ENCODE measurements at places on chromosomes 12 and 14.

GRCh38 chr14:94685681-94686485 is 73.7 kb downstream of the SERPINA3 start:
- no peak for DNase-seq

DNA sequence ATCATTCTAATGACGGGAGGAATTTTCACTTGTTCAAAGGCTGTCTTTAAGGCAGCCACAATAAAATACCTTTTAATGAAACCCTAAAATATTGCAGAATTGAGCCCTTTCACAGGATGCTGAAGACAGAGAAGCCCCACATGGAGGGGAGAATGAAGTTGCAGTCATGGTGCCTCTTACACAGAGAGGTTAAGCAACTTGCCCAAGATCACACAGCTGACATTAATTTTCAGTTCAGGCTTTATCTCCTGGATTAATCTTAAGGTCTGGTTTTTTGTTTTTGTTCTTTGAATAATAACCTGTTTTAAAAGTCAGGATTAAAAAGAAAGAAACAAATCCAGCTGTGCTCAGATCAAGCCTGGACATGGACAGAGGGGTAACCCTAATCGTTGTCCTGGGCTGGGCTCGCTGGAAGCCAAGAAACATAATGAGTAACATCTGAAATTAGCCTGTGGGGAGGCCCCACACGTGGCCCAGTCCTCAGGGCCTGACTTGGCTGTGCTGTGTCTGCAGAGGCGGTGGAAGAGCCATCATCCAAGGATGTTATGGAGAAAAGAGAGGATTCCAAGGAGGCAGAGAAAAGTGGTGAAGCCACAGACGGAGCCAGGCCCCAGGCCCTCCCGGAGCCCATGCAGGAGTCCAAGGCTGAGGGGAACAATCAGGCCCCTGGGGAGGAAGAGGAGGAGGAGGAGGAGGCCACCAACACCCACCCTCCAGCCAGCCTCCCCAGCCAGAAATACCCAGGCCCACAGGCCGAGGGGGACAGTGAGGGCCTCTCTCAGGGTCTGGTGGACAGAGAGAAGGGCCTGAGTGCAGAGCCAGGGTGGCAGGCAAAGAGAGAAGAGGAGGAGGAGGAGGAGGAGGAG is 8.0 kb downstream of the CHGA start:
- DNase-seq = no peak

DNA sequence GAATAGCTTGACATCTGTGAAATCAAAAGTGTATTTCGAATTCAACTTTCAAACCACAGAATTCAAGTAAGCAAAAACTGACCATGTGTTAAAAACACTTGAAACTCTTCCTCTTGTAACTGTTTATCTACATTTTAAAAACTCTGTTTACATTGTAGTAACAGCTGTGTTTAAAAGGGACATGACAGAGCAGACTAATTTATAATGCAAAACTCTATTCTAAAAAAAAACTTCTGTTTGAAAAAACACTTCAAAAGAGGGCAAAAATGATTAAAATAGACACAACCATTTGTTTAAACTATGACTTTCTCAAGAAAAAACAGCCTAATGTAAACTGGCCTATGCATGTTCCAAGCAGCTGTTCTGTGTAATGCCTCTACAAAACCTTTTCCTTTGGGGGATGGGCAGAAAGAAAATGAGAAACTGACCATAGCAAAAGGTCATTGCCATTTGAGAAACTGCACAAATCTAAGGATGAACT is 149.1 kb upstream of the HMGA2 start:
- no peak for DNase-seq

- DNase-seq = no peak
Measured at GRCh38 chr12:28054583-28054982, 82.0 kb upstream of the PTHLH start.

DNA sequence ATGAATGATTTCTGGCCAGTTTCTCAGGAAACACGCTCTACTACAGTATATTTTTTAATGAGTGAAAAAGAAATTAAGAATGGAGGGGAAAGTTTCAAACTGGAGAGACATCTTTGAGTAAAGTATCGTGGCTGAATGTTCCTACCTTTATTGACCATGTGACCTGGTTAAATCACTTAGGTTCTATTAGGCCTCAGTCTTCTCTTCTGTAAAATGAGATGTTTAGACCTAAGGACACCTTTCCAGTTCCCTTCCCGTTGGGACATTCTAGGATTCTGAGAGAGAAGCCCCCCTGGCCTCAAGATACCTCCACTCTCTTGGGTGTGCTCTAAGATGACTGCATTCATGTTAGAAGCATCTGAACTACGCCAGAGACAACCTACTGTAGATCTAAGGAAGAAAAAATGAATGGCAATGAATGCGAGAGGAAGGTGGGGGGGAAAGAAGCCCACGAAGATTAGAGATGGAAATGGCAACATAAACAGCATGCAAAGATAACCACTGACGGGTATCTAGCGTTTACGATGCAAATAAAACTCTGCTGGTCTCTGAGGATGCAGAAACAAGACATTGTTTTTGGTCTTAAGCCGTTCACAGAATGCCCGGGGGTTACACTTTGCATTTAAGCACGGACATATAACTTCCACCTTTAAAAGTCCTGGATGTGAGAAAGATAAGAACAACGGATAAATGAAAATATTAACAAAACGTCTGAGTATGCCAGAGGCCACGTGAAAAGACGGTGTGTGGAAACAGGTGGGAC is 599 bp upstream of the CPSF6 start:
- DNase-seq = no peak

GRCh38 chr14:94462219-94462551 is 9.6 kb upstream of the SERPINA11 start:
- DNase-seq = no peak

- DNase-seq = no peak
Measured at GRCh38 chr12:110577864-110578693, 5.0 kb downstream of the PPTC7 start.

DNA sequence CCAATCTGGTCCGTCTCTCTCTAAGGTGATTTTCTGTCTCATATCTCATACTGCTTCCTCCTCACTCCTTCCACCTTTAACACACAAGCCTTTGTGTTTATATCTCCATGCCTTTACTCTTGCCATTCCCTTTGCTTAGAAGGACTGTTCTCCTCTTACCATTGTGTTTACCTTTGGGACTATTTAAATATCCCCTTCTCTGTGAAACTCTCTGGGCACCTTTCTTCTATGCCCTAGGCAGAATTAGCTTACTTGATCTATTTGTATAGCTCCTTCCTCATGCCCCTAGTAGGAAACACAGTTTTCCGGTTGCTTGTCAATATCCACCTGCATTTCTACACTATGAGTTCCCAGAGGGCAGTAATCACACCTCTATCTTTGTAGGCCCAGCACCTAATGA is 3.9 kb upstream of the AMHR2 start:
- no peak for DNase-seq

DNA sequence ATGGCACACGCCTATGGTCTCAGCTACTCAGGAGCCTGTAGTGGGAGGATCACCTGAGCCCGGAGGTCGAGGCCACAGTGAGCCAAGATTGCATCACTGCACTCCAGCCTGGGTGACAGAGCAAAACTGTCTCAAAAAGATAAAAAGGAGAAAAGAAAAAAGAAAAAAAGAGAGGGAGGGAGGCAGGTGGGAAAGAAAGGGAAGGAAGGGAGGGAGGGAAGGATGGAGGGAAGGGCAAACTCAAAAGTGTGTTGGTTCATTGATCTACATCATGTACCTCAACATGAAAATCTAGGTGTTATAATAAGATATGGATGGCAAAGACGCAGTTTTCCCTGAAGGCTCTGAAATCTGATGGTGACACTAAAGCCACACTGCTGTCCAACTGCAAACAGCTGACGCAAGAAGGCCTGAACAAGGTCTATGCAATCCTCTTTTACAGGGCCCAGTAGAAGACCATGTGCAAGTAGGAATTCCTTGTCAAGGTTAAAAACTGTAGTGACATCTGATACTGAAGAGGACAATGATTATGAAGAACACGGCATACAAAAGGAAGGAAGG is 143.6 kb downstream of the ITPR2 start:
- no peak for DNase-seq

GRCh38 chr12:49716553-49716952 is 9.3 kb upstream of the FMNL3 start:
- DNase-seq = no peak

GRCh38 chr12:75439930-75440329 is 40.6 kb upstream of the GLIPR1 start:
- DNase-seq = no peak

DNA sequence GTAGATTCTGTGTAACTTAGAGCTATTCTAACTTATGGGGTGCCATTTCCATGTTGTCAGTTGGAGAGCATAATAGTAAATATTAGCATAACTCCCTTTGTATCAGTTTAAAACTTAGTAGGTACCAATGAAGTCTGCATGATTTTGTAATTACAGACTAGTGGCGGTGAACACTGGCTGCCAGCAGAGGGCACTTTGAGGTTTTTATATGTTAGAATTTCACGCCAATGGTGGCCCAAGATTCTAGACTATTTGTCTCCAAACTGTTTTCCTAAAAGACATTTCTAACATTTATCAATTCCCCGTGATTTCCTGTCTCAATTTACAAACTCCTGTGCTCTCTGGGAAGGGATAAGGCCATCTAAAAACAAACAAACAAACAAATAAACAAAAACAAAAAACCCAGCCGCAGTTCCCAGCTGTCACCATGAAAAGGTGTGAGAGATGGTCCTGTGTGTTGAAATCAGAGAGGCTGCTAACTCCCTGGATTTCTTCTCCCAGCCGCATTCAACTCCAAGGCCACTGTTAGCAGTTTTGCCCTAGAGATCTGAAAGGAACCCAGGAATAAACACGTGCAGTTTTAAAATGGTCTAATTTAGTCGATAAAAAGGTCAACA is 57.6 kb downstream of the BRMS1L start:
- DNase-seq = peak; percentile 27

DNA sequence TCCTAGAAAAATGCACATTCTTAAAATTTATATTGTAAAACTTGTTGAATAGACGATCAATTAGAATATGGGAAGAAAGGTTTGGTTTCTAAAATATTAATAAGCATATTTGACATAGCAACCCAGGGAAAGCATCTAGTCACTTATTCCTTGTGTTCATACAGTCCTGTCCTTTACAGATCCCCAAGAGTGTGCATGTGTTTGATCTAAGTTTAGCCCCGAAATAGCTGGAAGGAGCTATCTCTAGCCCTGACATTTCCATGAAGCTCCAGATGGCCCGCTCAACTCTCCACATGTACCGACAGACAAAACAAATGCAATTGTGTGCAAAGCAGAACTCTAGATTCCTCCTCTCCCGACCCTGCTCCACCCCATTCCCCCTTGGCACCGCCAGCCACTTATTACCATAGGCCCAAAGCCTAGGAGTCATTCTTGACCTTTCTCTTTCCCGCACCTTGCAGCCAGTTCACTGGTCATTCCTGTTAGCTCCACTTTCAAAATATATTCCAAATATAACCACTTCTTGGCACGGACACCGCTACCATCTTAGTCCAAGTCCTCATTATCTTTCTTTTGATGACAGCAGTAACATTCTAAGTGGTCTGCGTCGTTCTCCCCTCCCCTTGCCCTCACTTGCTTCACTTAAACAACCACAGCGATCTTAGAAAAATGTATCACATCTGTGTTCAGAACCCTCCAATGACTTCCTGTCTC is 45.4 kb upstream of the GZMB start:
- DNase-seq = no peak

DNA sequence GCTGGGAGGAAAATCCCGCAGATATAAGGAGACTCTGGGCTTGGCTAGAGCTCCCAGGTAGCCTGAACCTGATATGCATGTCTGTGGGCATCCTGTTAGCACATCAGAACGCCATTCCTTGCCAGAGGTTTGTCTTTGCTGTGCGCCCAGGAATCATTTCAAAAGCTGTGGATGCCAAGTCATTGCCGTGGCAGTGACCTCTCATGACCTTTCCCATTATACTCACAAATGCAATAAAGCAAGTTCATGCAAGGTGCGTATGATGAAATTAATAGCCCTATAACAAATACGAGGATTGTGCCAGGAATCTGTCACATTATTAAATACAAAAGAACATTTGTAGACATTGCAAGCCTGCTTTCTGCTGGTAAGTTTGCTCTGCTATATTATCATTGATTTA is 229.1 kb upstream of the PELI2 start:
- DNase-seq = no peak

DNA sequence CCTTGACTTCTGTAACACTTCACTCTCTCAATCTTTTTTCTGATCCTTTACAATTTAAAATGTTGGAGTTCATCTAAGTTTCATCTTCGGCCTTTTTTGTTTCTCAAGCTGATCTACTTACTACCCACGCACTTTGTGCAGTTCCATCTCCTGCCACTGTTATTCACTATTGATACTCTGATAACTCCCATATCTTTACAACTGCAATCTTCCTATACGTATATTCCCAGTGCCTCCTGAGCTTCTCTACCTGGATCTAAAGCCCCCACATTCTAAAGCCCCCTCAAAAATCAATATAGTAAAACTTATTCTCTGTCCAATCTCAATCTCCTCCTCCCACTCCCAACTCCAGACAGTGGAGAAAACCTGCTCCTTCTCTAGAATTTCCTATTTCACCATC is 5.9 kb downstream of the ATG2B start:
- DNase-seq = no peak

GRCh38 chr12:122964439-122965257 is 1.6 kb downstream of the ABCB9 start:
- DNase-seq = no peak

DNA sequence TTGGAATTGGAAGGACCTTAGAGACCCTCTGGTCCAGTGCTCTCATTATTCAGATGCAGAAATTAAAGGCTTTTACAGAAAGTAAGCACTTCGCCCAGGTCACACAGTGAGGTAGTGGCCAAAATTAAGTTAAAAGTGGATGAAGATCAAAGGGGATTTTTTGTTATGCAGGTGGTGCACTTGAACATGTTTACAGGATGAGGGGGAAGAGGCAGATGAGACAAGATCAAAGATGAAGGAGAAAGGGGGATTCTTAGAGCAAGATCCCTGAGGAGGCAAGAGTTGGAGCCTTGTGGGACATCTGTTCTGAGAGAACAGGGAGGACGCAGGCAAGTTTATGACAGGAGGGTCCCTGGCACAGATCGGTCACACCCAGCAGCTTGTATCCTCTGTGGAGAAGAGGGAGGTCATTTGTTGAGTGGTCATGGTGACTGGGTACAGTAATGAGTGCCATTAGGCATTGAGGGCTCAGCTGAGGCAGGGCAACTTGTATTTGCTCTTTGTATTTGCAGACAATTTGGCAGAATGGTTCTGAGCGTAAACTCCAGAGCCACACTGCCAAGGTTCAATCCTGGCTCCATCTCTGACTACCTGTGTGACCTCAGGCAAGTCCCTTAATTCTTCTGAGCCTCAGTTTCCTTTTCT is 84.0 kb downstream of the BORCS5 start:
- DNase-seq = no peak

GRCh38 chr14:54704768-54705167 is 137.8 kb downstream of the SAMD4A start:
- no peak for DNase-seq

DNA sequence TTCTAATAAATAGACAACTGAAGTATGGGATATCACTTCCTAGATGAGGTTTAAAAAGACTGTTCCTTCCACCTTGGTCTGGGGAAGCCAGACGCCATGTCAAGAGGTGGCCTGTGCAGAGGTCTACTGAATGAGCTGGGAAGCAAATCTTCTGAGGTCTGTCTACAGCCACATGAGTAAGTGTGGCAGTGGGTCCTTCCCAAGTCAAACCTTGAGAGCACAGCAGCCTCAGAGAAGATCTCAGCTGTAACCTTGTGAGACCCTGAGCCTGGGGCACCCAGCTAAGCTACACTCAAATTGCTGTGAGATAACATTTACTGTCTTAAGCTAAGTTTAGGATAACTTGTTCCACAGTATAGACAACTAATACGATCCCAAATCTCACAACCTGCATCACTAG is 20.2 kb downstream of the NDUFA12 start:
- no peak for DNase-seq
